ENCODE measurements at places on chromosomes 3 and 15.

- DNase-seq = no peak
Observed at GRCh38 chr3:70530626-70531025, 218.2 kb upstream of the MDFIC2 start.

- no peak for DNase-seq
Observed at GRCh38 chr3:193145248-193145647, 95.8 kb upstream of the PLAAT1 start.

DNA sequence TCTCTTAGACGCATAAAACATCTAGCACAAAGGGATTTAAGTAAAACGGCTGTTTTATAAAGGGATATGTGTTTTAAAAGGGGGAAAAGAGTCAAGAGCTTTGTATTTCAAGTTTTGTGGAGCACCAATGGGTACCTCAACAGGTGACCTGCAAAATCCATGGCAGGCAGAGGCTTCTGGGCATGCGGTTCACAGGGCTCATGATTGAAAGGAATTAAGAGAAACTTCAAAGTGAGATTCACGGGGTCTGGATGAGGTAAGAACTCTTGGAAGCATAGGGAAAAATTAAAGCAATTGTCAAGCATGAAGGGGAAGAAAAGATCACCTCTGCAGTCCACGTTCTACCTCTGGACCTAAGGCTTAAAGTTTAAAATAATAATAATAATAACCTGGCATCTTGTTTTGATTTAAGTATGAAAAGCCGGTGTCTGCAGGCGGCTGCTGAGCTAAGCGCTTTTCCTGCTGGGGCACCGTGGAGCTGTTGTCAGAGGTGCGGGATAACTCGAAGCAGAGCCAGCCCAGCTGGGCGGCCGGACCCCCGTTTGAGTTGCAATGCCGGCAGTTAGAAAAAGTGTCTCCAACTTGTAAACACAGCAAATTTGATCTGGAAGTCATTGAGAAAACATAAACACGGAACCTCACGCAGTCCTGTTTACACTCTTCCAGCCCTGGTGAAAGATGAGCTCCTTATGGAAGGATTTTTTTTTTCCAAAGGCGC, 40.5 kb downstream of the HES1 start:
- no peak for DNase-seq

DNA sequence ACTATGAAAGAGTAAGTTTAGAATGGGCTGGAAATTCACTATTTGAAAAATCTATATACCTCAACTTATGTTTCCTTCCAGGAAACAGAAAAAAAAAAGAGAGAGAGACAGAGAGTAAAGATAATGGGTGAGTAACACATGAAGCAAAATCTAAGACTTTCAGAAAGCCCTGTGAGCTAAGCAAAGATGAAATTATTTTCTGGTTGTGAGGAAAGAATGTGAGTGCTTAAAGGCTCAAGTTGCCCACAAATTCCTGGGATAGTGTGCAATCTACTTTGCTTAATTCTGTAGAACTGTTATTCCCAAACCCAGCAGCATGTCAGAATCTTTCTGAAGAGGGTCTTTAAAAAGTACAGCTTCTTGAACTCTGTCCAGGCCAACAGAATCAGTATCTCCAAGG, 337.7 kb upstream of the AGTR1 start:
- no peak for DNase-seq

DNA sequence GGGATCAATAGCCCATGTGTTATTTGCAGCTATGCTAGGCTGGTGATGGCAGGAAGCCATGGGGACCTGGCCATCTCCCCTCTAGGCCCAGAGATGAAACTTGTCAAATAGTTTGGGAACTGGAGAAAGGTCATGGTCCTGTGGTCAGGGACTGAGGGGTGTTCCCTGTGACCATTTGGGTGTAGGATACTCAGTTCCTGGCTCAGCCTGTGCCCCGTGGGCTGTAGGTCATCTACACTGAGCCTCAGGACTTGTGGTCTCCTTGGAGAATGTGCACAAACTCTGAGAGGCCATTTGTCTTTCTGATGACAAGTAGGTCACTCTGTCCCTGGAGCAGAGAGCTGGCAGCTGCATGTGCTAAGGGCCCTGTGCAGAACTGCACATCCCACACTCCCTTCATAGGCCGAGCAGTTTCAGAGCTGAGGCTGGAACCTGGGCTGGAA, 17.5 kb downstream of the GASK1A start:
- DNase-seq = no peak

DNA sequence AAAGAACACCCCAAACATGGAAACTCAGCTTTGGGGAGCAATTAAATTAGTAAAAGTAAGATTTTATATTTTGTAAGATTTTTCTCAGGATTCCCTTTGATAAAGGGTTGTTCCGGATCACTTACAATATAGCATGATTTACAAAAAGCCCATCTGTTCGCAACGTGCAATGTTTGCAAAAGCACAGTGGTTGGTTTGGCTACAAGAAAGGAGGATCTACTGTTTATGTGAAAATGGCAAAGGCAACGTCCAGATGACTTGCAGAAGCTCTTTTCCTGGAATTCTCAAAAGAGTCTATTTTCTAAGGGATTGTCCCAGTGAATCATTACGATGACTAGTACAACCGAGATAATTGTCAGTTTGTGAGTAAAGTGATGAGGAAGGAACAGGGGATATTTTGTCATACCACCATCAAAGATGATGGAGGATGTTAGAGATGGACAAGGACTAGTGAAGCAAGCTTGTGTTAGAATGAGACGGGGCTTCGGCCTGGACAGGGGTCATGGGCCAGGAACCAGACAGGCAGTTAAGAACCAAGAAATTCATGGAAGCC, 71.6 kb downstream of the CRYGS start:
- DNase-seq = no peak
